Activated effector memory CD4-positive, alpha-beta T cell treated with anti-CD3 and anti-CD28 coated beads, Interleukin-2, amount 50 U/mL, for 16 hours (primary cell): ENCODE measurements at places on chromosomes 13 and 19.
A peak's percentile ranks its signal among the peaks of the same experiment; 100 is the strongest.

GRCh38 chr19:57321751-57322150 lies 1.5 kb downstream of the ZNF543 start:
- DNase-seq: no peak

GRCh38 chr19:45153339-45154063 lies 7.3 kb downstream of the NKPD1 start:
- peak; percentile 74 for DNase-seq

DNA sequence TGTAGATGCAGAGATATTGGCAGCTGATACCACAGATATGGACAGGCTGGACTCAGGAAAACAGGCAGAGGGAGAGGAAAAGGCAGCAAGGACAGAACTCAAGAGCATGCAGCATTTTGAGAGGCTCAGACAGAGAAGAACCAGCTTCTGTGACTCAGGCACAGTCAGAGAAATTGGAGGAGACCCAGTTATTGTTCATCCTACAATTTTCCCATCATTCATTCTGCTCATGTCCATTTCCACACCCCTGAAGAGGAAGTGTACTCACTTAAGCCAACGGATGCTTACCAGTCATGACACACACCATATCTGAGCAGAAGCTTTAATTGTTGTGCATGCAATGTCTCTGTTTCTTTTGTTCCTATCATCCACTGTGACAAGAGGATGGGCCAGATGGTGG lies 359.8 kb upstream of the HTR2A start:
- no peak for DNase-seq

- DNase-seq: peak; percentile 25
These were observed 122.8 kb upstream of the SOX1 start for GRCh38 chr13:111944171-111944583.

GRCh38 chr13:20080377-20081164 lies 80.3 kb downstream of the GJA3 start:
- DNase-seq: no peak
